ENCODE measurements at places on chromosomes 7 and 10.

GRCh38 chr7:137590071-137590755, 246.7 kb upstream of the PTN start:
- DNase-seq, result peak; percentile 27

DNA sequence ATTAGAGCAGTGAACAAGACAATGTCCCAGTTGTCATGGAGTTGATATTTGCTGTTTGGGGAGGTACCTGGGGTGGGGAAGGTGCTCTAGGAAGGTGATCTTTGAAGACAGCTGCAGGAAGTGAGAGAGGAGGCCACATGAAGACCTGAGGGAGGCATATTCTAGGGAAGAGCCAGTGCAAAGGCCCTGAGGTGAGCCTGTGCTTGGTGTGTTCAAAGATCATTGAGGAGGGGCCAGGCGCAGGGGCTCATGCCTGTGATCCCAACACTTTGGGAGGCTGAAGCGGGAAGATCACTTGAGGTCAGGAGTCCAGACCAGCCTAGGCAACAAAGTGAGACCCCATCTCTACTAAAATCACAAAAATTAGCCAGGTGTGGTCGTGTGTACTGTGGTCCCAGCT, 15.1 kb downstream of the SEC61A2 start:
- no peak for DNase-seq

- DNase-seq, result no peak
Measured at GRCh38 chr7:142030294-142030693, 34.6 kb downstream of the MGAM start.

DNA sequence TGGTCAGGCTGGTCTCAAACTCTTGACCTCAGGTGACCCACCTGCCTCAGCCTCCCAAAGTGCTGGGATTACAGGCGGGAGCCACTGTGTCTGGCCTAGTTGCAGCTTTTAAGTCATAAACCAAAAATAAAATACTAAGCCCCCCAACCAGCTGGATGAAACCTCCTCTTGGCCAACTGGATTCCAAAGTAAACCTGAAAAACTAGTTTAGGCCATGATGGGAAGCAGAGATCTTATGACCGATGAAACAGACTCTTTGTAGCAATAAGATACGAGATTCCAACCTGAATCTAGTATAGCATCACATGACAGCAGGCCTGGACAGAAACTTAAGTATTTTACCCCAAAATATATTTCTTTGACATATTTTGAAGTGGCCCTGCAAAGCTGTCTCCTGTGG, 9.1 kb upstream of the MCM10 start:
- no peak for DNase-seq

GRCh38 chr10:68406111-68406814, 814 bp downstream of the RUFY2 start:
- DNase-seq, result peak; percentile 89
